ENCODE measurements at places on chromosomes 16 and 17.

DNA sequence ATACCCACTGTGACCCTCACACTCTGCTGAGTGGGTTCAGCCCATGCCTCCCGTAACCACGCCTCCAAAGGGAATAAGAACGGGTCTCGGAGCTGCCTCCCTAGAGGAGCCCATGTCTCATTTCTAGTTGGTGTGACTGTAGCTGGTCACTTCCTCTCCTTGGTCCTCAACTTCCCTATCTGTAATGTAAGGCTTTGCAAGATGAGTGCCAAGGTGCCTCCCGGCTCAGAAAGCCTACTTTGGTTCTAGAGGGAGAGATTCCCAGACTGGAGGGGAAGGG, 20.8 kb downstream of the C16orf74 start:
- DNase-seq, result no peak

GRCh38 chr17:19262650-19263631, 25.8 kb downstream of the EPN2 start:
- DNase-seq, result no peak

- DNase-seq, result no peak
Observed at GRCh38 chr17:20200865-20201458, 191.8 kb downstream of the SPECC1 start.

GRCh38 chr16:3401719-3402397, 843 bp downstream of the ZNF174 start:
- no peak for DNase-seq

GRCh38 chr17:78687944-78688343, 94.1 kb downstream of the CYTH1 start:
- no peak for DNase-seq

Data from activated CD4-positive, alpha-beta T cell treated with anti-CD3 and anti-CD28 coated beads for 1 hour (primary cell).